ENCODE measurements at places on chromosomes 4 and X. TPM values are rescaled to one million over a fixed set of nuclear protein-coding genes. Genes with fewer than 3 reads are reported as not detected.

Gene SORBS2
- total RNA-seq: 849 TPM

DNA sequence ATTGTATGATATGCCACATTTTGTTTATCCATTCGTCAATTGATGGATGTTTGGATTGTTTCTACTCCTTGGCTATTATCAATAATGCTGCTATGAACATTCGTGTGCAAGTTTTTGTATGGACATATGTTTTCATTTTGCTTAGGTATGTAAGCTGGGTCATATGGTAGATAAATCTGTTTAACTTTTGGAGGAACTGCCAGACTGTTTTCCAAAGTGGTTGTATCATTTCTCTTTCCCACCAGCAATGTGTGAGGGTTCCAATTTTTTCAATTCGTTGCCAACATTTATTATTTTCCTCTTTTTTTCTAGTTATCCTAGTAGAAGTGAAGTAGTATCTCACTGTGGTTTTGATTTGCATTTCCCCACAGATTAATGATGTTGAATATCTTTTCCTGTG is 71.8 kb downstream of the DIAPH2 start:
- DNase-seq: no peak
- no peaks in the 10 kb centered on the region for H3K27me3 ChIP-seq
- H3K36me3 ChIP-seq: no peaks in the 10 kb centered on the region
- no peak overlapping the region for H3K4me3 ChIP-seq
- H3K4me1 ChIP-seq: no peaks in the 10 kb centered on the region

DNA sequence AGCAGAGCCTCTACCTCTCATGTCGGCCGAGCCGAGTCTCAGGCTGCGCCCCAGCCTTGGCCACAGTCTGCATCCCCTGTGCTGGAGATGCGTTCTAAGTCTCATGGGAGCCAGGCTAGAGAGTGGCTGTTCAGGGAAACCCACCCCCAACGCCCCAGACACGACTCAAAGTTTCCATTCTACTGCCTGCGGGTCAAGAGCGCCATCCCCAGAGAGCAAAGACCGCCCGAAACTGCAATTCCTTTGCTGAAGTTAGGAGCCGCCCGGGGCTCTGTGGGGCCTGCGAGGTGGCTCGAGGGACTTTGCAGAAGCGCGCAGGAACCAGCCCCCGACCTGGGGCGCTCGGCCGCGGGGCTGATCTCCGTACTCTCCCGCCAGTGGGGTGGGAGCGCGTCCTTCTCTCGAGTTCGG is 10.0 kb upstream of the ELF4 start:
- DNase-seq: no peak
- H3K4me1 ChIP-seq: peaks cover 15% of the 10 kb centered on the region
- no peaks in the 10 kb centered on the region for H3K36me3 ChIP-seq
- H3K4me3 ChIP-seq: peak overlapping the region; percentile 45

DNA sequence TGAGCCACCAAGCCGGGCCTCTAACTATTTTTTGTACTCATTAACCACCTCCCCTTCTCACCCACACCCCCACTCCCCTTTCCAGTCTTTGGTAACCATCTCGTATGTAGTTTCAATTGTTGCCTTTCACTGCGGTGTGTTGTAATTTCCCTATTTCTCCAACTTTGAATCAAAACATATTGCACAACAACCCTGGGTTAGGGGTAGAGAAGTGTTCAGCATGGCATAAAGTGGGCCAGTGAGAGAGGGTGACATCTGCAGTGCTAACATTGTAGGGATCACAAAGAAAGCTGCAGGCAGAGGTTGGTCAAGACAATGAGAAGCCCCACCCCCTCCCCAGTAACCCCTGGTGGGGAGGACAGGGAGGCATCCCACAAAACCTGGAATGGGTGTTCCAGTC is 92.7 kb downstream of the SPATA18 start:
- no peaks in the 10 kb centered on the region for H3K4me1 ChIP-seq
- no peak for DNase-seq
- H3K36me3 ChIP-seq: no peaks in the 10 kb centered on the region
- H3K27ac ChIP-seq: no peak overlapping the region
- no peak overlapping the region for H3K4me3 ChIP-seq

DNA sequence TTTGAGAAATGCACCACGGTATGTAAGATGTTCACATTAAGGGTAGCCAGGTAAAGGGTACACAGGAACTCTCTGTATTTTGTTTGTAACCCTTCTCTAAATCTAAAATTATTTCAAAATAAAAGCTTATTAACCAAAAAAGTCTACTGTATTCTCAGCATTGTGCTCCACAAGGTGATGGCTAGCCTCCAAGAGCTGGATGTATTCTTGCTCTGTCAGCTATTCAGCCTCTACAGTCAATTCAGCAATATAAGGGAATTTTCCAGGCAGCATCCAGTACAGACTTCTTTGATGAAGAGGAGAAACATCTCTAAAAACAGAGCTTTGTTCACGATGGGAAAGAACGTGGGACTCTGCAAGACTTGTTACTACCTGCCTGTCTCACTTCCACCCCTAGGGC is 63.5 kb upstream of the MAOA start:
- no peaks in the 10 kb centered on the region for H3K36me3 ChIP-seq
- H3K27me3 ChIP-seq: no peaks in the 10 kb centered on the region
- H3K4me1 ChIP-seq: peaks cover 12% of the 10 kb centered on the region

GRCh38 chr4:5463361-5463760 is 245.0 kb downstream of the EVC2 start:
- no peaks in the 10 kb centered on the region for H3K36me3 ChIP-seq
- no peaks in the 10 kb centered on the region for H3K4me1 ChIP-seq
- H3K27me3 ChIP-seq: no peaks in the 10 kb centered on the region
- H3K4me3 ChIP-seq: no peak overlapping the region

GRCh38 chr4:142404191-142404611 is 441.9 kb downstream of the INPP4B start:
- no peaks in the 10 kb centered on the region for H3K36me3 ChIP-seq
- H3K4me1 ChIP-seq: peaks cover 8% of the 10 kb centered on the region
- no peak overlapping the region for H3K4me3 ChIP-seq
- H3K27me3 ChIP-seq: no peaks in the 10 kb centered on the region

Gene GLOD5
- not detected for total RNA-seq

DNA sequence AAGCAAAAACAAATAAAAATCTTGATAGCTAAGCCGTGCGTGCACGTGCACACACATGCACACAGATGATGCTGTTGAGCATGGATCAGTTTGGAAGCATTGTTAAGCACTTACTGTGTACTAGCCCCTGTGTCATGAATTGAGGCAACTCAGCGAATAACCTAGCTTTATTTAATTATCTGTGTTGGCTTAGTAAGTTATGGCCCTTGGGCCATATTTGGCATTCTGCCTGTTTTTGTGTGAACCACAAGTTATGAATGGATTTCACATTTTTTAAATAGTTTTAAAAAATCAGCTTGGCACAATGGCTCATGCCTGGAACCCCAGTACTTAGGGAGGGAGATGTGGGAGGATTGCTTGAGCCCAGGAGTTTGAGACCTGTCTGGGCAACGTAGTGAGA is 113.6 kb upstream of the CBLL2 start:
- H3K27ac ChIP-seq: no peak overlapping the region
- no peaks in the 10 kb centered on the region for H3K27me3 ChIP-seq
- H3K36me3 ChIP-seq: no peaks in the 10 kb centered on the region
- DNase-seq: no peak
- no peaks in the 10 kb centered on the region for H3K4me1 ChIP-seq

GRCh38 chrX:118216509-118216908 is 99.9 kb upstream of the KLHL13 start:
- H3K4me3 ChIP-seq: no peak overlapping the region
- no peaks in the 10 kb centered on the region for H3K4me1 ChIP-seq
- no peaks in the 10 kb centered on the region for H3K36me3 ChIP-seq
- no peaks in the 10 kb centered on the region for H3K27me3 ChIP-seq
- DNase-seq: no peak
- H3K27ac ChIP-seq: no peak overlapping the region

Gene OCIAD1
- total RNA-seq: 133 TPM

DNA sequence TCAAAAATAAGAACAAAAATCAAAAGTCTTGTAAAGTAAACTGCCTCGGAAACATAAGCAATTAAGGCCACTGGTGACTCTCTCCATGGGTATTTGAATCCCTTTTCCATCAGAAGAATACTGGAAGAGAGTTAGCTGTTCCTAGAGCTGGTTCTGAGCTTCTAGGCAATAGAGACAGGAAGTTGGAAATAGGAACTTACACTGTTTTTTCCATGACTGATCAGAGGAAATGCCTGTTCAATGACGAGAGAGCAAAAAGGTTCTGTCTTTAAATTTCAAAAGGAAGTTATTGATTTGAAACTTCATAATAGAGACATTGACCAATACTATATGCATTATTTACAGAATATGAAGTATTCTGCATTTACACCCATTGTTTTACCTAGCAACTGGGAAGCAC is 503.5 kb upstream of the ARX start:
- no peak overlapping the region for H3K27ac ChIP-seq
- no peaks in the 10 kb centered on the region for H3K27me3 ChIP-seq
- no peaks in the 10 kb centered on the region for H3K4me1 ChIP-seq
- no peaks in the 10 kb centered on the region for H3K36me3 ChIP-seq
- no peak for DNase-seq

GRCh38 chr4:128322986-128323385 is 35.4 kb upstream of the PGRMC2 start:
- H3K36me3 ChIP-seq: no peaks in the 10 kb centered on the region
- H3K27ac ChIP-seq: no peak overlapping the region
- H3K4me1 ChIP-seq: no peaks in the 10 kb centered on the region
- no peak for DNase-seq

Gene ARMCX4
- total RNA-seq: 9.5 TPM

GRCh38 chr4:184283659-184284335 is 66.1 kb upstream of the ENPP6 start:
- DNase-seq: no peak
- H3K27me3 ChIP-seq: no peaks in the 10 kb centered on the region
- peaks cover 4% of the 10 kb centered on the region for H3K4me1 ChIP-seq
- no peaks in the 10 kb centered on the region for H3K36me3 ChIP-seq
- H3K27ac ChIP-seq: peak overlapping the region; percentile 16
- H3K4me3 ChIP-seq: no peak overlapping the region

Data from sigmoid colon (tissue), 7 donors.